ENCODE measurements at places on chromosomes 5 and 9. TPM values are rescaled to one million over a fixed set of nuclear protein-coding genes. Genes with fewer than 3 reads are reported as not detected.

- DNase-seq, result no peak
These were observed 98.7 kb downstream of the ADCY2 start for GRCh38 chr5:7494481-7495130.

DNA sequence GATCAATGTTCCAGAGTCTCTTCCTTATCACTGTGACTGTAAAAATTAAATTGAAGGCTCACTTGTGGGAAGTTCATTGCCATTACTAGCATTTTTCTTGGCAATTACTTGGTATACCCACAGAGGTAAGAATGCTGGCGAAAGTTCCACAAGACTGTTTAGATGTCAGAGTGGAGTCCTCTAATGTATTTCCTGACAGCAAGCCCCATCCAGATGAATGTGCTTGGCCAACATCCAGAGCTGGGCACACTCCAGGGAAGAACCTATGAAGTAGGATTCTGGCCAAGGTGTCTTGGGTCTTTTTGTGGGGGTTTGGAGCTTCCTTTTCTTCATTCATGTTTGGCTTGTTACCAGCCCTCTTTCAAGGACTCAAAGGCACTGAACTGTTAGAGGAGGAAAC, 473.6 kb downstream of the DMAC1 start:
- DNase-seq, result no peak

The IRX4 gene
- not detected for total RNA-seq

GRCh38 chr5:33369485-33370465, 71.0 kb upstream of the TARS1 start:
- peak; percentile 82 for DNase-seq

DNA sequence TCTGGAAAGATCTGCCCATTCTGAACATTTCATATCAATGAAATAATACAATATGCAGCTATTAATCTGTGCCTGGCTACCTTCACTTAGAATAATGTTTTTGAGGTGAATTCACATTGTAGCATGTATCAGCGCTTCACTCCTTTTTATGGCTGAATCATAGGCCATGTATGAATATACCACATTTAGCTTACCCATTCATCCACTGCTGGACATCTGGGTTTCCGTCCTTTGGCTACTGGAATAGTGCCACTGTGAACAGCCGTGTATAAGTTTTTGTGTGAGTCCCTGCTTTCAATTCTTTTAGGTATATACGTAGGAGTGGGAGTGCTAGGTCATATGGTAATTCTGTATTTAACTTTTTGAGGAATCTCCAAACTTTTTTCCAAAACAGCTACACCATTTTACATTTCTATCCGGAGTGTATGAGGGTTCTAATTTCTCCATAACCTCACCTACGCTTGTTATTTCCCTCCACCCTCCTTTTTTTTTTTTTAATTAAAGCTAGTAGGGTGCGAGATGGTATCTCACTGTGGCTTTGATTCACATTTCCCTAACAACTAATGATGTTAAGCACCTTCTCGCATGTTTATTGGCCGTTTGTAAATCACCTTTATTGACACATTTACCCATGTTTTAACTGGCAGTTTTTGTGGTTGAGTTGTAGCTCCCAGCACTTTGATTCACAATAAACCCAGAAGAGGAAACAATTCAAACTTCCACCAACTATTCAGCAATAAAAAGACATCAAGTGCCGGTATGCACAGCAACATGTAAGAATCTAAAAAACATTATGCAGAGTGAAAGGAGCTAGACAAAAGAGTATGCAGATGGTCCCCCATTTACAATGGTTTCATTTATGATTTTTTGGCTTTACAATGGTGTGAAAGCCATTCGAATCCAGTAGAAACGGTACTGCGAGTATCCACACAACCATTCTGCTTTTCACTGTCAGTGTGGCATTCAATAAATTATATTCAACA, 8.1 kb downstream of the SEMA4D start:
- no peak for DNase-seq

DNA sequence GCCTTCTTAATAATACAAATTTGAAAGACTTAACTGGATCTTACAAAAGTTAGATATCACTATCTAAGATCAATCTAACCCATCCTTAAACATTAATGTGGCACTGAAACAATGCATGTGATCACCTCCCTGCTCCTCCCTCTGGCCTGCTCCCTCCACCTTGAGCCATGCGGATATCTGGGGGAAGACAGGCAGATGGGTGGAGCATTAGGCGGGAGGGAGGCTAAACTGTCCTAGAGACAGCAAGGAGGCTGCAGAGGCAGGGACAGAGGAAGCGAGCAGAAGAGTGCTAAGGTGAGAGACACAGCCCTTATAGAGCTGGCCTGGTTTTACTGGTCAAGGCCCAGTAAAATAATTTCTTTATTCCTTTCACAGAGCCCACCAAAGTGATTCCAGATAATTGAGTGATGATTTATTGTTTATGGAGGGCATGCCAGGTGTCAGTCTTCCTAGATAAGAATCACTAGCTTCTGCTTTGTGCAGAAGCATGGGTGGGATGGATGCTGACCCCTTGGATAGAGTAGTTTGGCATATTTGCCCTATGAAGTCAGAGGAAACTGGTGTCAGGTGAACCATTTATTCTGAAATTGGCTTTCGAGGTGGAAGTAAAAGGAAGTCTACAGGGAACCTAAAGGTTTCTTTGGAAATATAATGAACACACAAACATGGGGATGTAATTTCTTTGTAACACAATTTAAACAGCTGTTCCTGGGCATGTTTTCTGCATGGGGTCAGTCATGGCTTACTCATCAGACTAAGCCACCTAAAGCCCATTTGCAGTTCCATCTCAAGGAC, 188.3 kb downstream of the GNAQ start:
- no peak for DNase-seq

The NMUR2 gene
- total RNA-seq, result not detected

The GFI1B gene
- total RNA-seq, result not detected

The DNAH5 gene
- 3.5 TPM for total RNA-seq

DNA sequence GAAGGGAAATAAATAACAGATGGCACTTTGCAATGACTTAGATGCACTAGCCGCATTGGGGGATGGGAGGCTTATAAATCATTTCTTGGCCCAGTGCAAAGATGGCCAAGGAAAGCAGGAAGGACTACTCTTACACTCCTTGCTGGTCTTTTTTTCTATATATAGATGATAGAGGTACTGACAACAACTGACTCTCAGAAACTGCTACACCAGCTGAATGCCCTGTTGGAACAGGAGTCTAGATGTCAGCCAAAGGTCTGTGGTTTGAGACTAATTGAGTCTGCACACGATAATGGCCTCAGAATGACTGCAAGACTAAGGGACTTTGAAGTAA, 1.7 kb downstream of the CCNG1 start:
- DNase-seq, result peak; percentile 24

The CTXN3 gene
- total RNA-seq, result not detected

DNA sequence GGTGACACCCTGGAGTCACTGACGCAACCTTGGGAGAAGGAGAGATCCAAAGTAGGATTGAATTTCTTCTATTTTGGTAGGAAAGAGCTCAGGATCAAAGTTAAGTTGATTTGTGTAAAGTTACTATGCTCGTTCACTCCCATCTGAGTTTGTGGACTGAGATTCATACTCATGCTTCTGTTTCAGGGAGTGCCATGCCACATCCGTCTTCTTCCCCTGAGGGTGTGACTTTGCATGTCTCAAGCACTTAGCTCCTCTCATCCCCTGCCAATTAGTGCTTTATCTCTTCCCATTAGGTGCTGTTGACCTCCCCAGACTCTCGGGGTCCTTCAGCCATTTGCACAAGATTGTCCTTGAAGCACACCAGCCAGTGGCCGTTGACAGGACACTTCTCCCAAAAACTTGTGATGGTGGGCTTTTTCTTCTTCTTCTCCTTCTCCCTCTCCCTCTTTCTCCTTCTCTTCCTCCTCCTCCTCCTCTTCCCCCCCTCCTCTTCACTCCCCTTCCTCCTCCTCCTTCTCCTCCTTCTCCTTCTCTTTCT, 232.2 kb upstream of the KLF4 start:
- no peak for DNase-seq

The IFNA13 gene
- not detected for total RNA-seq

DNA sequence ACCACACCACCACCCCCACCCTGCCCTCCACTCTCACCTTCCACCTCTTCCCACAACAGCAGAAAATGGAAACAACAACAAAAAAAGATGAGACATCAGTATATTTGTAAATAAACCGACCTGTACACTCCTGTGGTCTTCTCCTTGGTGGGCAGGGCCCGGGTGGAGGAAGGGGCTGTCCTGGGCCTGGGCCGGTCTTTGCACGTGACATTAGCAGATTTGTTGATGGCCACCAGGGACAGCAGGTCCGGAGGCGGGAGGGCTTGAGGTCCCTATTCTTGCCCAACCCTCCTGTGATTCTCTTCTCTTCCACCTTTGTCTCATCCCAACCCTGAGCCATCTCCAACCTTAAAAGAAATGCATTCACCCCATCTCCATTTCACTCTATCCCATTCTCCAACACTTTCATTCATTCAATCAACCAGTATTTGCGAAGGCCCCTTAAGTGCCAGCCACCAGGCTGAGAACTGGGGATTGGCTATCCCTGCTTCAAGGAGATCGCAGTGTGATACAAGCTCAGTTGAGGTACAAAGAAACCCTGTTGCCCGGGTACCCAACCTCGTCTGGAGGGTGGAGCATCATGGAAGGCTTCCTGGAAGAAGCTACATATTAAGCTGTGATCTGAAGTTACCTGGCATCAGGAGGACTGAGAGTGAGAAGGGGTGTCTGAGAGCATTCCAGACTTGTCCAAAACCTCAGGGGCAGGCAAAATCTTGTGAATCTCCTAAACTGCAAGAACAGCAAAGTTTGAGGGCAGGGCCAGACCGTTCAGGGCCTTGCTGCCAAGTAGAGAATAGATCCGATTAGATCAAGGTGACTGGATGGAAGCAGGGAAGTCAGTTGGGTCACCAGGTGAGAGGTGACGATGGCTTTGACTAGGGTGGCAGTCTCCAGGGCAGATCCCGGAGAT, 87.4 kb downstream of the LMX1B start:
- no peak for DNase-seq

The BTNL3 gene
- total RNA-seq, result not detected

DNA sequence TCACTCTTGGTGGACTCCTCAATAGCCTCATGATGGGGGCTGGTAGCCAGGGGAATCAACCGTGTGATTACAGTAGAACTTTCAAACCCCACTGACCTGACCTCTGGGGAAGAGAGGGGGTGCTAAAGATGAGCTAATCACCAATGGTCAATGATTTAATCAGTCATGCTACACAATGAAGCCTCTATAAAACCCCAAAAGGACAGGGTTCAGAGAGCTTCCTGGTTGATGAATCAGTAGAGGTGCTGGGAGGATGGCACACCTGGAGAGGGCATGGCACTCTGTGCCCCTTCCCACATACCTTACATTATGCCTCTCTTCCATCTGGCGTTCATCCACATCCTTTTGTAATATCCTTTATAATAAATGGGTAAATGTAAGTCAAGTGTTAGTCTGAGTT, 8.9 kb upstream of the SH3TC2 start:
- peak; percentile 95 for DNase-seq

- DNase-seq, result no peak
These were observed 19.1 kb downstream of the NDST1 start for GRCh38 chr5:150527038-150527437.

- DNase-seq, result no peak
These were observed 45.0 kb upstream of the TDRD7 start for GRCh38 chr9:97366889-97367288.

DNA sequence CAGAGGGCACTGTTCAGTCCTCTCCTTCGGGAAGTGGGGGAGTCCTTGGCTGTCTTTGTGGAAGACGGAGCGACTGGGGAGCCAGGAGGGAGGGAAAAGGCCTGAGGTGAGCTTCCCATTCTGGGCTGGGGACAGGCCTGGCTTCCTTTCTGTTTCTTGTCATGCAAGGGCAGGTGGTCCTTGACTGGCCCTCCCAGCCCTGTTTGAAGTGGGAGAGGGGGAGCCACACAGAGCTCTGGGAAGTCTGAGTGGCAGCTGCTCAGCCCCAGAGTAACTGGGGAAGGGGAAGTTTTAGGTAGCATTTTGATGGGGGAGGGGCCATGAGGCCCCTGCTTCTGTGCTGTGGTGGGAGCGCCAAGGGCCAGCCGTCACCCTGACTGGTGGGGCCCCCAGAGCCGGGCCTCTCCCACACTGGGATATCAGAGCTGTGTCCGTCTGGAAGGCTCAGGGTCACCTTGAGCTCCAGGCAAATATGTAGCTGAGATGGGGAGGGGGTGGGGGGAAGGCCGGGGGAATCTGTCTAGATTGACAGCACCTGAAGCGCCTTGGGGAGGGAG, 6.5 kb downstream of the UNC5A start:
- no peak for DNase-seq
